Mesendoderm (in vitro differentiated cells): ENCODE measurements at places on chromosomes 2 and 18.

- no peak overlapping the region for H3K27ac ChIP-seq
- no peak overlapping the region for H3K4me3 ChIP-seq
- H3K27me3 ChIP-seq, result no peaks in the 10 kb centered on the region
- DNase-seq, result no peak
Observed at GRCh38 chr18:29002747-29003146, 825.8 kb upstream of the CDH2 start.

DNA sequence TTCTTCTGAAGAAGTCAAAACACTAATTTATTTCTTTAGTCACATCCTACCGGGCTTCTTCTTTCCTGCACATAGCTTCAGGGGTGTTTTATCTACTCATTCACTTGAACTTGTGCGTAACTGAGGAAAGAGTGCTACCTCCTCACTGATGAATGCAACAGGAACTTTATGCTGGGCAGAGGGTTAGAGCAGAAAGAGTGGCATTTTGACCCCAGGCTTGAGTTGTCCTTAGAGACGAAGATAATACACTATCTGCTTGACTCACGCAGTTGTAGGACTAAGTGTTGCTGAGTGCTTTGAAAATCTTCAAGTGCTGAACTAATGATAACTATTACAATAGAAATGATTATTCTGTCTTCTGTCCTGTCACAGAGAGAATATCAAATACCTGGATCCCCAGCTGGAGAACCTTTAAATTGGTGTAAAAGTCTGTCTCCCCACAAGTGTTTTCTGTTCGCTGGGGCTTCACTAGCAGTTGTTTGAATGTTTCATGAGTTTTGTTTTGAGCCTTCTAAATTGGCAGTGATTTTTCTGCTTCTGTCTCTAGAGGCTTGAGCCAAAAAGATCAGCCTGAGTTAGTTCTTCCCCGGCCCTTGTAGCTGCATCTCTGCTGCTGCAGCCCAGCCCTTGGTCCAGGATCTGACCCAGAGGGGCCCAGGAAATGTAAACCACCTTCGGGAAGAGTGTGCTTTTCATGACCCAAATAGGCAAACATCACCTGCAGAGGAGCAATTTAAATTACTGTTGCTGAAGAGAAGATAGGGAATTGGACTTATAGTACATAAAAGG lies 86.3 kb upstream of the LGALSL start:
- peaks cover 5% of the 10 kb centered on the region for H3K4me1 ChIP-seq
- no peak overlapping the region for H3K4me3 ChIP-seq
- no peaks in the 10 kb centered on the region for H3K36me3 ChIP-seq
- no peak overlapping the region for H3K27ac ChIP-seq
- no peaks in the 10 kb centered on the region for H3K27me3 ChIP-seq
- DNase-seq, result no peak

- no peaks in the 10 kb centered on the region for H3K27me3 ChIP-seq
- H3K4me3 ChIP-seq, result no peak overlapping the region
- no peaks in the 10 kb centered on the region for H3K4me1 ChIP-seq
- H3K36me3 ChIP-seq, result no peaks in the 10 kb centered on the region
Observed at GRCh38 chr2:32712870-32713269, 85.0 kb downstream of the TTC27 start.

- no peak overlapping the region for H3K27ac ChIP-seq
- no peak overlapping the region for H3K4me3 ChIP-seq
- H3K4me1 ChIP-seq, result no peaks in the 10 kb centered on the region
- peaks cover 6% of the 10 kb centered on the region for H3K36me3 ChIP-seq
- no peaks in the 10 kb centered on the region for H3K27me3 ChIP-seq
- no peak for DNase-seq
Observed at GRCh38 chr2:10775831-10776230, 36.8 kb downstream of the PDIA6 start.

DNA sequence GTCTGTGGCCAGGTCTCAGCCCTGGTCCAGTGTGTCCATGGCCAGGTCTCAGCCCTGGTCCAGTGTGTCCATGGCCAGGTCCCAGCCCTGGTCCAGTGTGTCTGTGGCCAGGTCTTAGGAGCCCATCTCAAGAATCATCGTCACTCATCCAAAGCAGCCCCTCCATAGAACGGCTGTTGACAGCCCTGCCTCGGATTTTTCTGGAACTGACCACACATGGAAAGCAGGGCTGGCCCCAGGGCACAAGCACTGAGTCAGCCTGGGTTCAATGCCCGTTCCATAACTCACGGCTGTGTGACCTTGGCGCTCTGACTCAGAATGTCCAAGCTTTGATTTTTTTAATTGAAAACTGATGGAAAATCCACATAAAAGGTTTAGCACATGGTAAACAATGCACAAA lies 59.9 kb upstream of the SNTG2 start:
- no peak overlapping the region for H3K27ac ChIP-seq
- H3K4me1 ChIP-seq, result no peaks in the 10 kb centered on the region
- H3K27me3 ChIP-seq, result no peaks in the 10 kb centered on the region
- DNase-seq, result no peak
- H3K36me3 ChIP-seq, result no peaks in the 10 kb centered on the region

GRCh38 chr2:161307676-161308075 lies 549 bp upstream of the PSMD14 start:
- H3K27me3 ChIP-seq, result no peaks in the 10 kb centered on the region
- H3K4me1 ChIP-seq, result no peaks in the 10 kb centered on the region
- H3K27ac ChIP-seq, result no peak overlapping the region
- DNase-seq, result peak; percentile 19
- H3K4me3 ChIP-seq, result peak overlapping the region; percentile 8
- no peaks in the 10 kb centered on the region for H3K36me3 ChIP-seq

- DNase-seq, result no peak
- no peaks in the 10 kb centered on the region for H3K27me3 ChIP-seq
- no peak overlapping the region for H3K27ac ChIP-seq
Observed at GRCh38 chr2:143948710-143949109, 571.2 kb downstream of the ZEB2 start.

- H3K27ac ChIP-seq, result no peak overlapping the region
- no peaks in the 10 kb centered on the region for H3K36me3 ChIP-seq
- H3K27me3 ChIP-seq, result no peaks in the 10 kb centered on the region
- no peaks in the 10 kb centered on the region for H3K4me1 ChIP-seq
- no peak overlapping the region for H3K4me3 ChIP-seq
Observed at GRCh38 chr2:128736689-128737545, 418.2 kb upstream of the HS6ST1 start.
